BJ (cell line): ENCODE measurements at places on chromosomes 7 and 10. TPM values are rescaled to one million over a fixed set of nuclear protein-coding genes. Genes with fewer than 3 reads are reported as not detected.

Gene CFAP43
- polyA plus RNA-seq, result 0.05 and 0.11 TPM in 2 replicates

Gene NXPH1
- polyA plus RNA-seq, result not detected in 2 replicates

Gene CTNNA3
- polyA plus RNA-seq, result not detected in 2 replicates

Gene YKT6
- 132 and 160 TPM in 2 replicates for polyA plus RNA-seq

Gene ACHE
- 0.05 and 0.22 TPM in 2 replicates for polyA plus RNA-seq

Gene MYH16
- not detected in 2 replicates for polyA plus RNA-seq
